Fibroblast of lung (primary cell): ENCODE measurements at places on chromosomes 1 and 21. TPM values are rescaled to one million over a fixed set of nuclear protein-coding genes. Genes with fewer than 3 reads are reported as not detected.

The TATDN3 gene
- 15.4 and 22.5 TPM in 2 replicates for total RNA-seq

The RGS18 gene
- total RNA-seq, result 0.17 TPM in 1 of 2 replicates, not detected in the other

The TPTE gene
- total RNA-seq, result not detected in 2 replicates

The ATP1A1 gene
- total RNA-seq, result 110 and 141 TPM in 2 replicates

The OSCP1 gene
- total RNA-seq, result 8.7 and 10.7 TPM in 2 replicates

The MDM4 gene
- 29.5 and 41.0 TPM in 2 replicates for total RNA-seq

The KRTAP19-3 gene
- total RNA-seq, result not detected in 2 replicates

The ACTN2 gene
- total RNA-seq, result under 0.01 and 0.17 TPM in 2 replicates
